ENCODE measurements at places on chromosomes 11 and 22. TPM values are rescaled to one million over a fixed set of nuclear protein-coding genes. Genes with fewer than 3 reads are reported as not detected.

The KCNJ5 gene
- total RNA-seq, result 13.8 TPM

The LARGE2 gene
- 0.55 TPM for total RNA-seq

The RIMBP3B gene
- not detected for total RNA-seq

The PGA5 gene
- total RNA-seq, result 15.0 TPM

The APOA5 gene
- total RNA-seq, result not detected

The FZD4 gene
- 14.4 TPM for total RNA-seq

The CBLIF gene
- not detected for total RNA-seq

The BTBD18 gene
- total RNA-seq, result not detected

The CD3G gene
- 2.2 TPM for total RNA-seq

The GRK2 gene
- 104 TPM for total RNA-seq

The VSTM5 gene
- total RNA-seq, result not detected

The ANO1 gene
- total RNA-seq, result 12.7 TPM

GRCh38 chr22:20015971-20016733 is 471 bp downstream of the ARVCF start:
- peaks cover 17% of the 10 kb centered on the region for H3K27me3 ChIP-seq
- peak; percentile 33 for DNase-seq

GRCh38 chr11:75802021-75802912 is 12.7 kb upstream of the UVRAG start:
- no peak overlapping the region for H3K27ac ChIP-seq
- H3K4me1 ChIP-seq, result no peaks in the 10 kb centered on the region
- no peak overlapping the region for H3K4me3 ChIP-seq
- no peaks in the 10 kb centered on the region for H3K36me3 ChIP-seq
- no peak for DNase-seq

- no peak for DNase-seq
- H3K27me3 ChIP-seq, result no peaks in the 10 kb centered on the region
- no peak overlapping the region for H3K4me3 ChIP-seq
- no peak overlapping the region for H3K27ac ChIP-seq
These were observed 5.9 kb downstream of the TOM1 start for GRCh38 chr22:35305525-35306070.

GRCh38 chr11:15641271-15642045 is 526.7 kb downstream of the INSC start:
- H3K4me3 ChIP-seq, result no peak overlapping the region
- DNase-seq, result no peak
- no peaks in the 10 kb centered on the region for H3K36me3 ChIP-seq
- no peaks in the 10 kb centered on the region for H3K27me3 ChIP-seq

DNA sequence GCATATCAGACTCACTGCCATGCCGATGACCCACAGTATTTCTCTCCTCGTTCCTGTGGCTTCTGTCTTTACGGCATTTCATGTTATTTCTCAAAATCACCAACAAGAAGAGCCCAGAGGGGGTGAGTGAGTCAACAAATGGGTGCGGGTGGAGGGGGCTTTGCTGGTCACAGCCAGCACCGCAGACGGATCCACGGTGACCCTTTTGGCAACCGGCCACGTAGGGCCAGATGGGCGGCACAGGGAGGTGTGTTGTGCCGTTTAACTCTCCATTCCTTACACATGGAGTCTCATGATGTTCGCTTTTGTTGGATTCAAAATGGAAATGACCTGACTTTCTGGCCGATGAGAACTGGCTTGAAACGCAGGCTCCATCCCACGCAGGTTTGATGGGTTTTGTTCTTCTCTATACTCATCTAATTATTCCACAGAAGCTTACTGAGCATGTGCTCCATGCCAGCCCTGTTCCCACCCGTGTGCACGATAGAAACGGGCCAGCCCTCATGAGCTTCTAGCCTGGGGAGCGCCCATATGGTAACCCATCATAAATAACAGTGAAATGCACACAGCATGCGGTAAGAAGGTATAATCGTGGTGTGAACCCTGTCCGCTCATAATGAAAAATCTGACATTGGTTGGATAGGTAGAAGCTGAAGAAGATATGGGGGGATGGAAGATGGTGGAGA is 319.9 kb downstream of the BRD1 start:
- H3K36me3 ChIP-seq, result no peaks in the 10 kb centered on the region
- H3K4me3 ChIP-seq, result no peak overlapping the region
- H3K27ac ChIP-seq, result no peak overlapping the region
- H3K4me1 ChIP-seq, result no peaks in the 10 kb centered on the region
- DNase-seq, result no peak
- H3K27me3 ChIP-seq, result no peaks in the 10 kb centered on the region

DNA sequence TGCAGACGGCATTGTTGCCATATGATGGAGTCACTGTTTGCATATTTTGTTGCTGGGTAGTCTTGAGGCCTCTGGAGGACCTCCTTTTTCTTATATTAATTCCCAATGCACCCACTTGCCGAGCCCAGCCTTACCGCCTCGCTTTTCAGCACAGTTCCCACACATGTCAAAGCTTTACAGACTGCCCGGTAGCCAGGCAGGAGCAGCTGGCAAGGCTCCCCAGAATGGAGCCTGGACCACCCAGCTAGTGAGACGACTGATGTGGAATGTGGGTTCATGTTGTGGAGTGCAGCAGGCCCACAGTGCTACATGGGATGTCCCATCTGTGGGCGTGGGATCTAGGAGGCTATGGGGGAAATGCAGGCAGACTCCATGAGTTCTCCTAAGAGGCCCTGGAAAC is 99.4 kb upstream of the MTMR2 start:
- DNase-seq, result no peak
- no peaks in the 10 kb centered on the region for H3K4me1 ChIP-seq
- H3K36me3 ChIP-seq, result no peaks in the 10 kb centered on the region
- no peak overlapping the region for H3K4me3 ChIP-seq

GRCh38 chr22:37371491-37371890 is 55.8 kb downstream of the ELFN2 start:
- no peak for DNase-seq
- H3K27ac ChIP-seq, result no peak overlapping the region
- peaks cover 20% of the 10 kb centered on the region for H3K27me3 ChIP-seq
- peaks cover 6% of the 10 kb centered on the region for H3K4me1 ChIP-seq
- no peak overlapping the region for H3K4me3 ChIP-seq

GRCh38 chr11:10640308-10640707 is 53.2 kb downstream of the IRAG1 start:
- H3K4me1 ChIP-seq, result peaks cover 22% of the 10 kb centered on the region
- no peaks in the 10 kb centered on the region for H3K36me3 ChIP-seq
- H3K27ac ChIP-seq, result peak overlapping the region; percentile 59
- DNase-seq, result no peak
- no peaks in the 10 kb centered on the region for H3K27me3 ChIP-seq

GRCh38 chr22:37639070-37639760 is at the start of gene SH3BP1:
Gene SH3BP1, plus strand, starts transcription at chr22:37639669. Its CDS starts 119 bp downstream, at chr22:37639788.
- peak within 1 kb of the TSS; percentile 89 for H3K27ac ChIP-seq
- H3K36me3 ChIP-seq, result no peaks in the 10 kb centered on the region
- no peaks in the 10 kb centered on the region for H3K27me3 ChIP-seq
- DNase-seq, result peak; percentile 81

DNA sequence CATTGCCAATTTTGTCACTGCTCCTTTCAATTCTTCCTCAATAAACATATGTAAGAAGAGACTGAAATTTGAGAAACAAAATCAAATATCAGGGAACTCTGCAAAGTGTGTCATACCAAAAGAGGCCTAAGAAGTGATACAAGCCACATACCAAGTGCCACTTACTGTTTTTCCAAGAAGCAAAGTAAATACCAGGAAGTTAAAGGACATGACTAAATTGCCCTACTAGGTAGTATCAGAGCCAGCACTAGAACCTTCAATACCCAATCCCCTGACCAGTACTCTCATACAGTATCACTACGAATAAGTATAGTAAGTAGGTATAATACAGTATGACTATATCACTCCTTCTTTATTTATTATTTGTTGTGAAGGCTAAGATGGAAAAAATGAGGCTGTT is 13.6 kb downstream of the MAML2 start:
- no peak overlapping the region for H3K4me3 ChIP-seq
- no peak overlapping the region for H3K27ac ChIP-seq
- peaks cover 18% of the 10 kb centered on the region for H3K4me1 ChIP-seq
- H3K27me3 ChIP-seq, result no peaks in the 10 kb centered on the region
- no peaks in the 10 kb centered on the region for H3K36me3 ChIP-seq

DNA sequence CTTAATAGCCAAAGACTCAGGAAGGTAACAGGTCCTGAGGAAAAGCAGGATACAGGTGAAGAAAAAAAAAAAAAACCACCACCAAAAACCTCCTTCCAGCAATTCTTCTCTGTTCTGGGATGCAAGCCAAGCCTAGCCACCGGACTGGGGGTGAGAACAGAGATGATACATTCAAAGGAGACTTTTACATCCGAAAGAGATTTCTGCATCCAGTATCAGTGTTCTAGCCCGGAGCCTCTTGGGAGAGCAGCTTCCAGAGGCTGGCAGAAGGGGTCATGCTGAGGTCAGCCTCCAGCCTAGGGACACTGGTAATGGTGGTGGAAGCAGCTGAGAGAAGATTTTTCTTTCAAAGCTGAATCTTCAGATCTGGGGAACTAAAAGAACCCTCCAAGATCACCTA is 76.2 kb downstream of the KCNC1 start:
- no peak overlapping the region for H3K27ac ChIP-seq
- DNase-seq, result no peak
- no peak overlapping the region for H3K4me3 ChIP-seq
- no peaks in the 10 kb centered on the region for H3K27me3 ChIP-seq

GRCh38 chr11:8354622-8355415 is 91.1 kb upstream of the LMO1 start:
- no peaks in the 10 kb centered on the region for H3K36me3 ChIP-seq
- H3K4me1 ChIP-seq, result peaks cover 8% of the 10 kb centered on the region
- H3K4me3 ChIP-seq, result no peak overlapping the region
- no peaks in the 10 kb centered on the region for H3K27me3 ChIP-seq
- DNase-seq, result no peak

DNA sequence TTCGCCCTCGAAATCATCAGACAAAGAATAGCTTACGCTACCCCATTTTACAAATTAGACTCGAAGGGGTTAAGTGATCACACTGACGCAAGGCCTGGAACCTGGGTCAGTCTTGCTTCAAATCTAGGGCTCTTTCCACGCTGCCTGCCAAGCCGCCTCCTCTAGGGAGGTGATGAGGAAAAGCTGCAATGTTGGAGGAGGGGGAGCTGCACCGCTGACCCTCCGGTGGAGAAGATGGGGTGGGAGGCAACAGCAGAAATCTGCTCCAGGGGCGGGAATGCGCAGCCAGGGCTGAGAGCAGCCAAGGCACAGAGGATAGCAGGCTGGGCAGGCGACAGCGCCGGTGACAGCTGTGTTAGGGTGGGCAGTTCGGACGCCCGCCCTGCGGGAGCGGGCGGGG is 595 bp downstream of the SYVN1 start:
- peaks cover 4% of the 10 kb centered on the region for H3K36me3 ChIP-seq
- DNase-seq, result no peak
- no peaks in the 10 kb centered on the region for H3K27me3 ChIP-seq
- H3K4me1 ChIP-seq, result peaks cover 31% of the 10 kb centered on the region
- peak overlapping the region; percentile 96 for H3K27ac ChIP-seq
- H3K4me3 ChIP-seq, result peak overlapping the region; percentile 82

GRCh38 chr11:63888170-63889086 is 28.5 kb downstream of the RCOR2 start:
- peak; percentile 84 for DNase-seq
- H3K36me3 ChIP-seq, result no peaks in the 10 kb centered on the region
- H3K27ac ChIP-seq, result peak overlapping the region; percentile 92
- H3K27me3 ChIP-seq, result no peaks in the 10 kb centered on the region
- peak overlapping the region; percentile 46 for H3K4me3 ChIP-seq

DNA sequence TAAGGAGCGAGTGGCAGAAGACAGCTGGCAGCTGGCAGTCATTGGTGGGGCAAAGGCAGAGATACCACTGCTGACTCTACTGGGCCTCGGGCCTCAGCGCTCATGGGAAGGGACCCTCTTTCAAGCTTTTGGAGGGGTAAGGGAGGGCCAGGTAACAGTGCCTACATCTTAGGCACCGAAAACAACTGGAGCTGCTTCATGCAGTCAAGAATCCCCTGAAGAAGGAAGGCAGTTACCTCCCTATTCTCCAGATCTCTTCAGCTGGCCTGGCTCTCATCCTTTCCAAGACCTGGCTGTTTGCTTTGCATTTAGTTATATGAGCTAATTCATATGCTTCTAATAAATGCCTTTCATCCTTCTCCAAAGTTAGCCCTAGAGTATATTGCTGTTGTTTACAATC is 15.8 kb upstream of the ZNF74 start:
- no peak overlapping the region for H3K27ac ChIP-seq
- no peaks in the 10 kb centered on the region for H3K36me3 ChIP-seq
- no peak for DNase-seq
- H3K4me3 ChIP-seq, result no peak overlapping the region
- H3K4me1 ChIP-seq, result no peaks in the 10 kb centered on the region
- peaks cover 4% of the 10 kb centered on the region for H3K27me3 ChIP-seq

- peak; percentile 6 for DNase-seq
- H3K36me3 ChIP-seq, result no peaks in the 10 kb centered on the region
- H3K27me3 ChIP-seq, result no peaks in the 10 kb centered on the region
- H3K4me3 ChIP-seq, result no peak overlapping the region
These were observed 22.0 kb upstream of the P2RY6 start for GRCh38 chr11:73249853-73250783.

- peaks cover 24% of the 10 kb centered on the region for H3K4me1 ChIP-seq
- DNase-seq, result no peak
- no peak overlapping the region for H3K4me3 ChIP-seq
- H3K27me3 ChIP-seq, result no peaks in the 10 kb centered on the region
- H3K27ac ChIP-seq, result no peak overlapping the region
These were observed 2.7 kb upstream of the RCE1 start for GRCh38 chr11:66840317-66841091.

GRCh38 chr11:133896642-133897330 is 51.5 kb upstream of the SPATA19 start:
- DNase-seq, result no peak
- H3K27ac ChIP-seq, result no peak overlapping the region
- H3K4me1 ChIP-seq, result no peaks in the 10 kb centered on the region

DNA sequence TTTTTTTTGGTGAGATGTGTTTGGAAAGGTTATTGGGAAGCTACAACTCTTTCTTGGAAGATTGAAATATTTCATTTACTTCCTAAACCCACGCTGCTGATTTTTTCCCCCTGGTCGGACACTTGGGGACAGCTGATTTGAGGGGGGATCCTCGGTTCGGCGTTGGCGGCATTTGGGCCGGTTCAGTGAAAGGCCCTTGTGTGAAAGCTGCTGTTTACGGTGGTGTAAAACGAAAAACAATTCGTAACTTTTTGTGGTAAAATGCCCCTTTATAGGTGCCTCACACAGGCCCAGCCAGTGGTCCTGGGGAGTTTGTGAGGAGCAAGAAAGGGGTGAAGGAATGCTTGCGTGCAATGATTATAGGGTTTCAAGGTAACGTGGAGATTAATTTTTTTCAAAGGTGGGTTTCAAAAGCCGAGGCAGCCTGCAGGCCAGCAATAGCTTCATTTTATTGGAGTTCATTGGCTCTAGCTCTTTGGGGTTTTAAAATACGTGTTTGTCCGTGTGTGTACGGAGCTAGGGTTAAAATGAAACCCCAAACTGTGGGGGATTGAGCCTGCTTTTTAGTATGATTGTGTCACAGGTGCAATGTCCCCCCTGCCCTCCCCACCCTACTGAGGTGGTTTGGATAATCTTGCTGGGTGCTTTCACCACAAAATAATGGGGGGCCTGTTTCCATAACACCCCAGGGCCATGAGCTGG is 77.2 kb upstream of the PPARA start:
- DNase-seq, result peak; percentile 7
- H3K4me3 ChIP-seq, result peak overlapping the region; percentile 79
- H3K27ac ChIP-seq, result peak overlapping the region; percentile 98
- H3K36me3 ChIP-seq, result no peaks in the 10 kb centered on the region
